ENCODE measurements at places on chromosomes 6 and 20.
A peak's percentile ranks its signal among the peaks of the same experiment; 100 is the strongest.

- peak; percentile 36 for DNase-seq
Measured at GRCh38 chr6:29976588-29977424, 34.5 kb downstream of the HLA-A start.

DNA sequence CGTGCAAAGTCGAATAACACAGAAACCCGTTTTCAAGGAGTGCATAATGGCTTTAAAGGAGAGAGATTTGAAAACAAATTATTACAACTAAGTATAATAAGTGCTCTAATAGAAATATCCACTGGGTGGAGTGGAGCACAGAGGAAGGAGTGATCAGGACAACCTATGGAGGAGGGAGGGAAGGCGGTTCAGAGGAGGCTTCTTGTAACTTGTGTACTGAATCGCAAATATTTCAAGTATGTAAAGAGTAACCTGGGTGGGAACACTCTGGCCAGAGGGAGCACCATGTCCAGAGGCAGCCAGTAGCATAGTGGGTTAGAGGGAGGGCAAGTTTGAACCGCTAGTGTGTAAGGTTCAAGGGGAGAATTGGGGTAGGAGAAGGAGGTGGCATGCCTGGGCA is 21.6 kb upstream of the TNFAIP3 start:
- no peak for DNase-seq

- DNase-seq: no peak
Measured at GRCh38 chr6:90167514-90168379, 128.9 kb downstream of the BACH2 start.

DNA sequence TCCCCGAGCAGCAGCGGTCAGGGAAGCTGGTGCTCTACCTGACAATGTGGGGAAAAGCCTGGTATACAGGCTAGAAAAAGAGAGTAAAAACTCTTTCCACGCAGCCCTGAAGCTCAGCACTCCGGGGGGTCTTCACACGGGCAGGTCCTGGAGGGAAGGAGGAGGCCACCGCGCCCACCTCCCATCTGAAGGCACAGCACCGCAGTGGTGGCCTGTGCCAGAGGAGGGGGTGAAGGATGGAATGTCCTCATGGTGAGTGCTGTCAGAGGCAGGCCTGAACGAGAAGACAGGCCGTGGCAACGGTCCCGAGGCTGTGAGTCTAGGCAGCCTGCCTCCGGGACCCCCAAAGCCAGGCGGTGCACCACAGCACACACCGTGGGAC is 5.8 kb downstream of the SLC2A4RG start:
- DNase-seq: no peak

DNA sequence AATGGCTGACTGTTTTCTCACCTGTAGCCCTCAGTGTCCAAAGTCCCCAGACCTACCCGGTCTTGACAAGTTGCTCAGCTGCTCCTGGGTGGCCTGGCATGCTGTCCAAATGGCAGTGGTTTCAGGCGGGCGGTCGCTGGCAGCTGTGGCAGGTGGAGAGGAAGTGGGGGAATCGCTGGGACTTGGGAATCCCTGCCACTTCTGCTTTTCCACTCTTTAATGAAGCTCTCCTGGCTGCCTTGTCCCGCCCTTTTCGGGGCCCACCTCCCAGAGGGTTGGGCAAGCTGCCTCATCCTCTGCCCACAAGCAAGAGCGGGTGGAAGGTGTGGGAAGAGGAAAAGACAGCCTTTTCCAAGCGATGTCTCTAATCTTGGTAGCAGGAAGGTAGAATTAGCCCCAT is at the start of gene OCSTAMP:
Gene OCSTAMP (minus strand): TSS at position 194 of the 400 bp plus-strand sequence. CDS start 94 bp downstream, at position 100.
- DNase-seq: no peak

DNA sequence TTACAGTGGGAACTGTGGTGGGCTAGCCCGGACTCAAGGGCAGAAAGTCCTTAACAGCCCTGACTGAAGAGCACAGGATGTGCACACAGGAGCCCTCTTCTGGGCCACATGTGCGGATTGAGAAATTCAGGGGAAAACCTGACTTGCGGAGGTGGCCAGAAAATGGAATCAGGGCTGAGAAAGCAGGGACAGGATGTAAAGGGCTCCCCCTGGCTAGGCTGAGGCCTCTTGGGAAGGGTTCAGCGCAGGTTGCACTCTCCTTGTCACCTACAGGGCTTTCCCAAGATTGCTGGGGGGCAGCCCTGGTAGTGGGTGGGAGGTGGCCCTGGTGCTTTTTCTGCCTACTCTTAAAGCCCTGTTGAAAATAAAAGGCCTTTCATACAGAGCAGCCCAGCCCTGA is 251.2 kb downstream of the SLC24A3 start:
- DNase-seq: no peak

DNA sequence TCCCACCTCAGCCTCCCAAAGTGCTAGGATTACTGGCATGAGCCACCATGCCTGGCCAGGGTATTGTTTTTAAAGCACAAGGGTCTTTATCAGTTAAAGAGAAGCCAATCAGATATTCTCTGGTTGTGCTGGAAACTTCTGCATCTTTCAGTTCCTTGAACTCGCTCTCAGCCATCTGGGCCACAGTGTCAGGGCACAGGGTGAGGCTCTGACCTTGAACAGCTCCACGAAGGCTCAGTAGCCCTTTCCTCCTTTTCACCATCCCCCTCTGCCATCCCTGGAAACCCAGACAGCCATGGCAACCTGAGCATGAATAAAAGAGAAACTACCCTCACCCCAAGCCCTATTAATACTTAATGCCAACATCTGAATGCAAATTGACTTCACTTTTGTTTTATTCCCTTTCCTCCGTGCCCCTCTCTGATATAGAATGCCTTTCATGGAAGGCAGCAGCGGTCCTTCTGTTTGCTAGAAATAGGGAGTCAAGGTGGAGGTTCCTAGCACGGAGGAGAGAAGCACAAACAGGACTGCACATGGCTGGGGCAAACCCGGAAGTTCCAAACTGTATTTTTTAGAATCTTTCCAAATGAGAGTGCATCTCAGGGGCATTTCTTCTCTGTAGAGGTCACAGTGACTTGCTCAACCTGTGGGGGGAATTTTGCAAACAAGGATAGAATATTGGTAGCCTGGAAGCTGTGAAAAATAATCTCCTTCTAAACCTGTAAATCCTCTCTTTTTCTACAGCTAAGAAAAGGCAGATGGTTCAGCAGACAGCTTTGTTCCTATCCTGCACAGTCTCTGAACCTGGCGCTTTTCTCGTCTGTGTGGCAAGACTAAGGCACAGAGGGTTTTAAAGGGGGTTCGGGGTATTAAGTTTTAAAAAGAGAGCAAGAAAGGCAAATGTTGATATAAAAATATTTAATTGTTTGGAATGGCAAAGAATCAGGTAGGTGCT is 176.4 kb upstream of the RREB1 start:
- no peak for DNase-seq

DNA sequence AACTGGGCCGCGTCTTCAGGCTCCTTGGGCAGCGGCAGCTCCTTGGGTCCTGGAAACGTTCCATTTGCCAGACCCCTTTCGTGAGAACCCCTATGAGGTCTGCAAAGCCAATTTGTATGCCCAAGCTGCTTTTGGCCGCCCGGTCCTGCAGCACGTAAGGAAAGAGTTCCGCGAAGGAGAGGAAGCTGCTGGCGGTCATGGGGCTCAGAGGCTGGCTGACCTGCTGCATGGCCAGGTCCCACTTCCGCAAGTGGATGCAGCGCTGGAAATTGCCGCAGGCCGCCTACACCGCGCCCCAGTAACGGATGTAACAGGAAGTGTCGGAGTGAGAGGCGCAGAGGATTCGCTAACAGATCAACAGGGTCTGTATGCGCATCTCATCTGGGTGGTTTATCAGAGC is 18.8 kb downstream of the RFPL4B start:
- no peak for DNase-seq

GRCh38 chr20:12152996-12153395 is 235.3 kb downstream of the BTBD3 start:
- no peak for DNase-seq

DNA sequence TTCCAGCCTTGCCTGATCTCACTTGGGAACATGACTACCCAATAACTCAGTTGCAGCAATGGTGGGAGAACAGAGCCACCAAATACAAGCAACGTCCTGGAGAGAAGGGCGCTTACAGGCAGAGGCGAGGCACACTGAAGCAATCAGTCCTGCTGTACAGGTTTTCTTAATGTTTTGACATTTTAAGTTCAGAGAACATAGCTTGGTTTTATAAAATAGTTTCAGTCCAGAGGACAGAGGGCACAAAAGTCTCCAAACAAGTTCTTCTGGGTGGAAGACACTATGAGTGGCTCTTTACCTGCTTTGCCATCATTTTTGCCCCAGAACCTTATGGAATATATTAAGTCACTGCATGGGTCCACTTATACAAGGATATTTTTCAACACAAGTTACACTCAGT is 103.4 kb upstream of the KCNG1 start:
- DNase-seq: no peak

- no peak for DNase-seq
Measured at GRCh38 chr6:144377586-144378210, 92.6 kb downstream of the UTRN start.

DNA sequence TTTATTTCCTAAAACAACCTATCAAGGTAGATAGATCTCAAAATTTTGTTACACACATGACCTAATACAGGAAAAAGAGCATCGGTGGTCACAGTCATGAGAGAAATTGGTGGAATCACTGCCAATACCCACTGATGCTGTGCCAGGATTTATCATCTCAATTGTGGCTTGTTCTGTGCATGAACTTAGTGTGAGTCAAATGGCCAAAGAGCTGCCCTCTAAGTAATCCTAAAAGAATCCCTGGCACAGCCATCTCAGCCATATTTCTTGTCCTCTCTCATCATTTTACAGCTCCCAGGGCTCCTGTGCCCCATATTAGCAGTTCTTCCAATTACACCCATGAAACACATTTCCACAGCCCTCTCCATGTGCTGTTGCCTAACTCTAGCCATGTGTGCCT is 6.1 kb downstream of the GSTA5 start:
- DNase-seq: no peak

DNA sequence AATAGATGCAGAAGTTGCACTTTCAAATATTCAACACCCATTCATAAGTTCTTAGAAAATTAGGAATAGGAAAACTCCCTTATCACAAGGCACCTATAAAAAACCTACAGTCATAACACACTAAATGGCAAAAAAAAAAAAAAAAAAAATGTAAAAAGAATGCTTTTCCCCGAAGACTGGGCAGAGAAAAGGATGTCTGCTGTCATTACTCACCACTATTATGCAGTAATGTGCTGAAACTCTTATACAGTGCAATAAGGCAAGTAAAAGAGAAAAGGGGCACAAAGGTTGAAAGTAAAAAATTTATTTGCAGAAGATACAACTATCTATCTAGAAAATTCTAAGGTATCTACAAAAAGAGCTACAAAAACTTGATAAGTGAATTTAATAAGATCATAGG is 607.8 kb upstream of the ARID1B start:
- DNase-seq: no peak

DNA sequence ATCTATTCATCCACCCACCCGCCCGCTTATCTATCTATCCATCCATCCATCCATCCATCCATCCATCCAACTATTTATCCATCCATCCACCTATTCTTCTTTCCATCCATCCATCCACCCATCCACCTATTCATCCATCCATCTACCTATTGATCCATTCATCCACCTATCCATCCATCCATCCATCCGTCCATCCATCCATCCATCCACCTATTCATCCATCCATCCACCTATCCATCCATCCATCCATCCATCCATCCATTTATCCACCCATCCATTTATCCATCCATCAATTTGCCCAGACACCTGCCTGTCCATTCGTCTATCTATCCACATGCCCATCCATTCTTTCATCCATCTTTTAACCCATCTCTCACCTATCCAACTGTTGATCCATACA is 71.1 kb upstream of the PMEPA1 start:
- no peak for DNase-seq

DNA sequence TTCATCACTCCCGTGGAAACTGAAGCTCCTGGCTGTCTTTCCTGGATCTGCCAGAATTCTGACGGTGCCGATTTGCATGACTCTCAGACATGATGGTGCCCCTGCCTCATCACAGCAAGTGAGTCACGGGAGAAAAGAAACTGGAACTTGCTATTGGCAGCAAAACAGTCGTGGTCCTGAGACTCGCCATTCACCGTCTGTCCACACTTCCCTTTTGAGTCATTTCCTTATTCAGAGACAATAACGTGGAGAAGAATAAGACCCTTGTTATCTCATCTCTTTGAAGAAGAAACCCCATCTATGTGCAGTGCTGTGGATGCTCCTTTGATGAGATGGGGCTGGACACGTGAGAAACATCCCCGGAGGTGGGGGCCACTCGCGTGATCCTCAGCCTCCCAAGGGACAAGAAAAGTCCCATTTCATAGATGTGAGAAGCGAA is 4.2 kb downstream of the GPR31 start:
- no peak for DNase-seq

DNA sequence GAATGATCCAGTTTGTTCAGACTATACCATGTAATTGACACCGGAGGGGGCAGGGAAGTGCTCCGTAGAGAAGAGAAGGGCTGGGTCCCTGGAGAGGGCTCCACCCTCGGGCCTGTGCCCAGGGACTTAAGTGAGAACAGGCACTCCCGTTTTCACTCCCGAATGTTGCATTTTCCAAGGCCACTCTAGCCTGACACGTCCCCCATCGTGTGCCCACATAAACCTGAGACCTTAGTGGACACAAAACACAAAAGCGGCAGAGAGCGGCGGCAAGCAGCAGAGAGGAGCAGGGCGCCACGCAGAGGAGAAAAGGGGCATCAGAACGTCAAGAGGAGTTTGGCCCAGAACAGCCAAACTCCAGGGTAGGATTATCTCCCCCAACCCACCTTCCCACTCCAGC is 1405.1 kb downstream of the GRIK2 start:
- no peak for DNase-seq

DNA sequence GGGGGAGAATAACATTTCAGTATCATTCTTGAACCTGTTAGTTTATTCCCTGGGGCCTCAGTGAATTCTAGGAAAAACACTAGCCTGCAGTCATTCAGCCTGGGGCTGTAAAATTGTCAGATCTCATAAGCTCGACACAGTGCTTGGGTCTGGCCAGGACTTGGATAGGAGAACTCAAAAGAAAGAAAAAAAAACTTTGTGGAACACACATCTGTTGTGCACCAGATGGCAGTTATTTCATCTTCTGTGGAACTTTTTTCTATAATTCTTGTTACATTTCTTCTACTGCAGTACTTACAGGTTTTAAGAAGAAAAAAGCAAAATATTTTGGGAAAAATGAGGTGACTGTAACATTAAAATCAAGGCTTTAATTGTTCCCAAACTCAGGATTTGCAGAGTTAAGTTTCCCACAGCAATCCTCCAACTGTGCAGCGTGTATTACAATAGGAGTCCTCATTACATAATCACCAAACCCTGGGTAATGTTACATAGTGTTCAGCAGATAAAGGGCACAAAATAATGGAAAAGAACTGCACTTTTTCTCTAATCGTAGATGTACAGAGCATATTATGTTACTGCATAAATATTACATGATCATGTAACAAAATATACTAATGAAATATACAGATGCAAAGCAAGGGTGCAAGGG is 531.1 kb upstream of the CITED2 start:
- no peak for DNase-seq

Data from stimulated activated CD4-positive, alpha-beta T cell treated with anti-CD3 and anti-CD28 coated beads, TNF-alpha, amount 100 ng/mL, for 1 hour (primary cell).